CD4-positive, alpha-beta T cell (primary cell): ENCODE measurements at places on chromosomes 3 and 15.

- peaks cover 40% of the 10 kb centered on the region for H3K4me1 ChIP-seq
- DNase-seq = no peak
- H3K36me3 ChIP-seq = no peaks in the 10 kb centered on the region
- H3K27ac ChIP-seq = peak overlapping the region; percentile 44
- H3K4me3 ChIP-seq = no peak overlapping the region
Measured at GRCh38 chr3:43755516-43756200, 64.9 kb downstream of the ABHD5 start.

DNA sequence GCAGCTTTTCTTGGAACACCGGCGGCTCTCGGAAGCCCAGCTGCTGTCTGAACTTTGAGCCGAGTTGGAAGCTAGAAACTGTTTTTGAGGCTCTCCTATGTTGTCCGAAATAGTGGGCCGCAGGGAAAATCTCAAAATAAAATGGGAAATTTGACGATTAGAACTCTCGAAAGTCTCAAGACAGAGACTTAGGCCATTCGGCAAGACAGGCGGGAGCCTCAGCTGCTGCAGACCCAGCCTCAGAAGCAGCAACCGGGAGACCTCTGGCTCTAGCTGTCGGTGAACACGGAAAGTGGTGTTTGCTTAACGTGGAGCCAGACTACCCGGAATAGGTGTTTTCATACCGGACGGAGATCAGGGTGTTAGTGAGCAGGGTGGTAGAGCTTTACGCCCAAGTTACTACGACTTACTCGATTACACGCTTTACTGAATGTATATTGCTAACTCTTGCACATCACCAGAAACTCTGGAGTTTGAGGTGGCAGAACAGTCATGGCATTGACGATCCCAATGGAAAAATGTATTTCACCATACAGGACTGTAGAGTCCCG lies 357 bp upstream of the MAN2C1 start:
- peak; percentile 30 for DNase-seq
- peak overlapping the region; percentile 91 for H3K4me3 ChIP-seq
- peak overlapping the region; percentile 96 for H3K27ac ChIP-seq
- H3K4me1 ChIP-seq = peaks cover 32% of the 10 kb centered on the region
- peaks cover 58% of the 10 kb centered on the region for H3K36me3 ChIP-seq

- H3K27ac ChIP-seq = no peak overlapping the region
- no peaks in the 10 kb centered on the region for H3K27me3 ChIP-seq
- peaks cover 8% of the 10 kb centered on the region for H3K36me3 ChIP-seq
- DNase-seq = no peak
- H3K4me1 ChIP-seq = peaks cover 50% of the 10 kb centered on the region
Measured at GRCh38 chr3:4741404-4742307, 237.6 kb upstream of the BHLHE40 start.

DNA sequence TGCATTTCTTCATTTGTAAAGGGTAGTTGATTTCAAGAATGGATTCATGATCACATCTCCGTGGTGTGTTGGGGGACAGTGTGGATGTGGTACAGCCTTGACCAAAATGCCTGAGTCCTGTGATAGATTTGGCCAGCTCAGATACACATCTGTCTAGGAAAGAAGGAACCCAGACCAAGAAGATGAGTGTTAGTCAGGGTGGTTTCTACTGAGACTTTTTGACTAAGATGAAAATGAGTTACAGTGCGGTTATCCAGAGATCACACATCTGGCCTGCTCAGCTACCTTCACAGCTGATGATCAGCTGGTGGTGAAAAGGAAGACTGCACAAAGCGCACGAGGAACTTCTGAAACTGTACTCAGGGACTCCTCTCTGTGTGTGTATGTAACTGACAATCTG lies 68.0 kb downstream of the FNDC3B start:
- DNase-seq = peak; percentile 28
- H3K4me3 ChIP-seq = peak overlapping the region; percentile 32
- H3K27ac ChIP-seq = peak overlapping the region; percentile 31
- no peaks in the 10 kb centered on the region for H3K27me3 ChIP-seq

DNA sequence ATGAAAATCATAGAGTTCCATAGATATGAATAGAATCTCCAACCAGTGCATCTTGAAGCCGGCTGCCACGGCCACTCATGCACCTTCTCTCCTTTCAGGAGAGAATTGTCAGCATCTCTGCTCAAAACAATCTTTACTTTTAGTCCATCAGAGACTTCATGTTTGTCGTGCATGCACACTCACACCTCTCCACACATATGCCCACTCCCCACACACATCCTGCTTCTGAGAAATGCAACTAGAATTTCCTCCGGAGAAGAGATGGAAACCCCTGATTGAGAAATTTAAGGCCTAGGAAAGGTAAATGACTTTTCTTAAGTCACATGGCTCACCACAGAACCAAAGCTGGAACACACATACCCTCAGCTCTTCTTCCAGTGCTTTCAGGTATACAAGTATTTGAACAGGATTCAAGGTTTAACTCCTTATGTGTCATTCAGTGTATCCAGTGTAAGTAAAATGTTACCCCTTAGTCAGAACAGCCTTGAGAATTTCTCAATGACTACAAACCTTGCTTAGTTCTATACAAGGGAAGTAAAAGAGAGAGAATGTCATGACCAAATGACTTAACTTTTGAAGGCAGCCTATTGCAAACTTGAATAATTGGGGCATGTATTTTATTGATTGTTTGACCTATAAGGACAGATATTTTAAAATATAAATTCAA lies 69.1 kb upstream of the TSEN2 start:
- no peak overlapping the region for H3K27ac ChIP-seq
- no peak overlapping the region for H3K4me3 ChIP-seq

DNA sequence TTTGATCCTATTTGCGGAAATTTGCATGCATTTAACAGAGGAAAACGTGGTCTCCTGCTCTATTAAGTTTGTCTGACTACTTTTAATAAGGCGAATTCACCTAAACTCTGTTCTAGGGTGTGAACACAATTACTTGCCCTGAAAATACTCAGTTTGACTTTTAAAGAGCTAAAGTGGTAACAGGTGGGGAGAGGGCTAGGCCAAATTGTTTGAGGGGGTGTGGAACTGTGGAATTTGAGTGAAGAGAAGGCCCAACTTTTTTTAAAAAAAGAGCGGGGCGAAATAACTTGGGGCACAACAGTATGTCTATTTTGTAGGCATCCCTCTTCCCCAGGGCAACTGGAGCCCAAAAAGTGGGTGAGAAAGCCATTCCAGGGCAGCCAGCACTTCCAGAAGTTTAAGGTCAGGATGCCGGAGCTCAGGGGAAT lies 580 bp upstream of the FXR1 start:
- no peaks in the 10 kb centered on the region for H3K27me3 ChIP-seq
- peak overlapping the region; percentile 98 for H3K4me3 ChIP-seq
- H3K36me3 ChIP-seq = peaks cover 13% of the 10 kb centered on the region
- DNase-seq = no peak
- peaks cover 28% of the 10 kb centered on the region for H3K4me1 ChIP-seq
- peak overlapping the region; percentile 89 for H3K27ac ChIP-seq

GRCh38 chr3:192875971-192876565 lies 41.6 kb downstream of the MB21D2 start:
- no peak overlapping the region for H3K27ac ChIP-seq
- H3K27me3 ChIP-seq = no peaks in the 10 kb centered on the region
- H3K4me1 ChIP-seq = peaks cover 5% of the 10 kb centered on the region
- H3K4me3 ChIP-seq = no peak overlapping the region

- H3K27me3 ChIP-seq = no peaks in the 10 kb centered on the region
- no peaks in the 10 kb centered on the region for H3K4me1 ChIP-seq
- H3K27ac ChIP-seq = no peak overlapping the region
- H3K4me3 ChIP-seq = no peak overlapping the region
- no peaks in the 10 kb centered on the region for H3K36me3 ChIP-seq
Measured at GRCh38 chr15:77901251-77901881, 176.1 kb downstream of the TBC1D2B start.

- no peaks in the 10 kb centered on the region for H3K36me3 ChIP-seq
- no peaks in the 10 kb centered on the region for H3K27me3 ChIP-seq
- no peak for DNase-seq
- no peak overlapping the region for H3K27ac ChIP-seq
Measured at GRCh38 chr15:60137711-60138396, 133.7 kb downstream of the FOXB1 start.

- H3K27me3 ChIP-seq = no peaks in the 10 kb centered on the region
- no peak overlapping the region for H3K4me3 ChIP-seq
- DNase-seq = no peak
- no peaks in the 10 kb centered on the region for H3K4me1 ChIP-seq
- no peak overlapping the region for H3K27ac ChIP-seq
Measured at GRCh38 chr15:51022206-51022605, 72.5 kb downstream of the TNFAIP8L3 start.
